ENCODE measurements at places on chromosomes 5 and 9. TPM values are rescaled to one million over a fixed set of nuclear protein-coding genes. Genes with fewer than 3 reads are reported as not detected.

DNA sequence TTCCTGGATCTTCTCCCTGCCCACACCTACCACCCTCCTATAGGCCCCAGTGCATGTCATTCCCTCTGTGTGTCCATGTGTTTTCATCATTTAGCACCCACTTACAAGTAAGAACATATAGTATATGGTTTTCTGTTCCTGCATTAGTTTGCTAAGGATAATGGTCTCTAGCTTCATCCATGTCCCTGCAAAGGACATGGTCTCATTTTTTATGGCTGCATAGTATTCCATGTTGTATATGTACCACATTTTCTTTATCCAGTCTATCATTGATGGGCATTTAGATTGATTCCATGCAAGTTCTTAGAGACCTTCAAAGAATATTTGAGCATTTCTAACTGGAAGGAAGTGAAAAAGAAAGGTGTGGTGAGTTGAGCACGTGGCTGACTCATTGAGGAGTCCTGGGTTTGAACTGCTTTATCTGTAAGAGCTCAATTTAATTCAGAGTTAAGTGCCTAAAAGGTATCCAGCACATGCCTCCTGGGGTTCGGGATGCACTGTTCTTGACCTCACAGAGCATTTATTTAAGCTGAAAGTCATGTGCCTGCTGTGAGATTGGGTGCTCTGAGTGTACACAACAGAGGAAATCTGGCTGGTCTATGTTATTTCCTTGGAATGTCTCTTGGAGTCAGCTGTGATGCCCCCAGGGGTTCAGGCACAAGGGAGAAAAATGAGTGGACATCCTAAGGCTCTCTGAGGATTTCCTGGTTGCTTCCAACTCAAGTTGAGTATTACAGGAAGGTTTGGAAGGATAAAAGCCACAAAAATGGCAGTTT lies 56.4 kb downstream of the SH3GL2 start:
- DNase-seq, result no peak

DNA sequence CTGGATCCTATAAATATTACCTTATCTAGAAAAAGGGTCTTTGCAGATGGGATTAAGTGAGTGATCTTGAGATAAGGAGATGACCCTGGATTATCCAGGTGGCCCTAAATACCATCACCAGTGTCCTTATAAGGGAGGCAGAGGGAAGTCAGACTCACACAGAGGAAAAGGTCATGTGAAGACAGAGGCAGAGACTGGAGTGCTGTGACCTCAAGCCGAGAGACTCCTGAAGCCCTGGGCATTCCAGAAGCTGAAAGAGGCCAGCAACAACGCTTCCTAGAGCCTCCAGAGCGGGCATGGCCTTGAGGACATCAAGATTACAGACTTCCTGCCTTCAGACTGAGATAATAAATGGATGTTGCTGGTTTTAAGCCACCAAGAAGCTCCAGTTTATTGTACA lies 118.8 kb downstream of the ATPSCKMT start:
- no peak for DNase-seq

OTULINL gene
- 10.3 TPM for polyA plus RNA-seq

DNA sequence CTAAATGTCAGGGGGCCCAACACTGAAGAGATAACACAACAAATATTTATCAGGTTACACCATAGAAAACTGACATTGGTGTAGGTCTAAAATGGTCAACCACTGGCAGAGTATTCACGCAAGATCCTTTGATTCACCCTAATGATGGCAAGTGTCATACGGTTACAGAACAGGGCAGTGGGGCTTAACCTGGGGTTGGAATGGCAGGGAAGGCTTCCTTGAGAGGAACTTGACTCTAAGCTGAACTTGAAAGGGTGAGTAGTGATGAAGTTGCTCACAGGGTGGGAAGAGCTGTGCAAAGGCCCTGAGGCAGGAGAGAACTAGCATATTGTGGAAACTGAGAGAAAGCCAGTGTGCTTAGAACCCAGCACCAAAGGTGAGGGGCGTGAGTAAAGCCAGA lies 97.1 kb upstream of the MVB12B start:
- no peak for DNase-seq

DNA sequence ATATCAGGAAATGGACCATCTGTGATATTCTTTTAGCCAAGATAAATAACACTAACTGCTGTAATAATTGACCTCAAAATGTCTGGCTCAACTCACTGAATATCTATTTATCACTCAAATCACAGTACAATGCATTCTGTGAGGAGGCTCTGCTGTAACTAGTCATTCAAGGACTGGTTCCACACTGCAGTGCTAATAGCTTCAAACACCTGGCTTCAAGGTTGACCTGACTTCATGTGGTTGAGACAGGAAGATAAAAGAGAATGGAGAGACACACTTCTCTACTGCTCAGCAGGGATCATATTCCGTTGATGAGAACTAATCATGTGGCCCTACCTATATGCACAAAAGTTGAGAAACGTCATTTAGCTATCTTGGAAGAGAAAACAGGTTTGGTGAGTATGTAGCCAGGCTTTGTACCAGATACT lies 3.4 kb upstream of the RHOBTB3 start:
- DNase-seq, result no peak

RNF183 gene
- polyA plus RNA-seq, result 5.8 TPM

NKD2 gene
- 16.5 TPM for polyA plus RNA-seq

DNA sequence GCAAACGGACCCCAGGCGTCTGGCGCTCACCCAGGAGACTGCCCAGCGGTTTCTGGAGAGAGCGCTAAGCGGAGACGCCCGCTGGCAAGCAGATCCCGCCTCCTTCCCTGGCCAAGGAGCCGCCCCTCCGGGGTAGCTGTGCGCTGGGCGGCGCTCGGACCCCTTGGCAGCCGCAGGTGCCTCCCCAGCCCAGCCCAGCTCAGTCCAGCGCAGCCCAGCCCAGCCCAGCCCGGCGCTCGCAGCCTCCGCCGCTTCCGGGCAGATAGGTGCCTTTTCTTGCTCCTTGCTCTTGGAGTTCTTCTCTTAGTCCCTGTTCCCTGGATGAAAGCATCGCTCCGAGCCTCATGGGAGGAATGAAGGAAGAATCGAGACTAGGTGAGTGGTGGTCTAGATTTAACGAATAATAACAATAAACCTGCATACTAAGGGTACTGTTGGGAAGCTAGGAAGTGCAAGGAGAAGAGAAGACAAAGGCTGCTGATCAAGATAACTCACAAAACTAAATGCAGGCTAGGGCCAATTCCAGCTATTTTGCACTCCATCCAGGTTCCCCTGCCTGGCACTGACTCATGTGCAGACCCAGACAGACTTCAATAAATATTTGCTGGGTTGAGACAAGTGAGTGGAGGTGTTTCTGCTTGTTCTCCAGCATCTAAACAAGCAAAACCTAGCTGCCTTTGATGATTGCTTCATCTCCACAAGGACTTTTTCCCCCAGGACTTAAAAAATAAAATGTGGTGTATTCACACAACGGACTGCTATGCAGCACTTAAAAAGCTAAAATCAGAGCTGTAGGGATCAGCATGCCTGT lies at the start of gene STK32A:
Gene STK32A (plus strand): TSS at position 202 of the 811 bp plus-strand sequence. CDS start 4,609 bp downstream, outside the sequence.
- peak; percentile 39 for DNase-seq

GRCh38 chr9:70117835-70118319 lies 74.2 kb downstream of the MAMDC2 start:
- DNase-seq, result no peak

- DNase-seq, result no peak
These were observed 44.4 kb downstream of the AK8 start for GRCh38 chr9:132833550-132834121.

- DNase-seq, result no peak
These were observed 1.9 kb upstream of the FBXO38 start for GRCh38 chr5:148381906-148382305.

- no peak for DNase-seq
These were observed 26.3 kb upstream of the TTC1 start for GRCh38 chr5:159982421-159983173.

TXN gene
- 242 TPM for polyA plus RNA-seq

GRCh38 chr5:104494083-104494482 lies 931.5 kb upstream of the NUDT12 start:
- DNase-seq, result no peak

DNA sequence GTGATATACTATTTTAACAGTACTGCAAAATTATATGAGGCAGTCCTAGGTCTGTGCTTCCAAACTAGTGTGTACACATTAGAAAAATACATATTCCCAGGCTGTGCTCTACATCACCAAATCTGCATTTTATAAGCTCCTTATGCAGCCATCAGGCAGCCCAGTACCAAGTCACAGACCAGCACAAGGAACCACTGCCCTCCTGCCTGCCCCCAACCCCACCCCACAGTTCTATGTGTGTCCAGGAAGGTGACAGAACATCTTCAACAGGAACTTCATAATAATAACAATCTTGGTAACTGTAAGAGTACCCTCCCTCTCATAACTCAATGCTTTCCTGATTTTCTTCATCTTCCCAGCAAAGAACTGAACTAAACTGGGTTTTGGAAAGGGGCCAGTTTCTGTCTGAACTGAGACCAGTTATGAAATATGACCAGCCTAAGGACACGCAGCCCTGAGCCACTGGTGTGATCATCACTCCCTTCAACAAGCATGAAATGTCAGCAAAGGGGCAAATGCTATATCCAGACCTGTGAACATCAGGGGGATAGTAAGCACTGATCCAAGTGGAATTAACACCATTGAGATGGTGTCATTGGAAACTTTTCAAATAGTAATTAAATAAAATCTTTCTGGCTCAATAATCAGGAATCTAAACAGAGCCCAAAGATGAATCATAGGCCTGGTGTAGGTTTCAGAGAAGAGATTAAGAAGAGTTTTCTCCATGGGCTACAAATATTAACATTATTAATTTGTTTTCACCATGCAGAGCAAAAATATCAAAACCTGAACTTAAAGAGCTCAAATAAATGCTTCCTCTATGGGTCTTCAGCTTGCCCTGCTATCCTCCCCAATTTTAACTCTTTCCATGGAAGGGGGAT lies 82.1 kb downstream of the DPYSL3 start:
- no peak for DNase-seq

- DNase-seq, result no peak
These were observed 4.2 kb upstream of the NINJ1 start for GRCh38 chr9:93138171-93138764.

- no peak for DNase-seq
These were observed 122.1 kb downstream of the YIPF5 start for GRCh38 chr5:144048259-144048856.

DNA sequence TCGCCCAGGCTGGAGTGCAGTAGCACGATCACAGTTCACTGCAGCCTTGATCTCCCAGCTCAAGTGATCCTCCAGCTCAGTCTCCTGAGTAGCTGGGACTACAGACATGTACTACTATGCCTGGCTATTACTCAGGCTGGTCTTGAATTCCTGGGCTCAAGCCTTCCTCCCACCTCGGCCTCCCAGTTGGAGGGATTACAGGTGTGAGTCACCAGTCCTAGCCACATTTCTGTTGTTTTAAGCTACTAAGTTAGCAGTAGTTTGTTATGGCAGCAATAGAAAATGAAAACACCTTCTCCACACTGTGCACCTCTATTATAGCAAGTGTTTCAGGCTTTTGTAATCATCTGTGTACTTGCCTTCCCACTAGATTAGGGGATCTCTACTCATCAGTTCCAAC lies 588.9 kb upstream of the TLE4 start:
- DNase-seq, result no peak

GRCh38 chr9:74691058-74691457 lies 193.9 kb downstream of the RORB start:
- no peak for DNase-seq

- DNase-seq, result no peak
These were observed 10.2 kb downstream of the DIAPH1 start for GRCh38 chr5:141608557-141608956.

C9orf50 gene
- polyA plus RNA-seq, result 0.57 TPM

ARSK gene
- 15.0 TPM for polyA plus RNA-seq

FCN1 gene
- polyA plus RNA-seq, result 3.2 TPM

TAF11L10 gene
- not detected for polyA plus RNA-seq

CATSPER3 gene
- 1.2 TPM for polyA plus RNA-seq

ACTL7A gene
- polyA plus RNA-seq, result not detected

DNA sequence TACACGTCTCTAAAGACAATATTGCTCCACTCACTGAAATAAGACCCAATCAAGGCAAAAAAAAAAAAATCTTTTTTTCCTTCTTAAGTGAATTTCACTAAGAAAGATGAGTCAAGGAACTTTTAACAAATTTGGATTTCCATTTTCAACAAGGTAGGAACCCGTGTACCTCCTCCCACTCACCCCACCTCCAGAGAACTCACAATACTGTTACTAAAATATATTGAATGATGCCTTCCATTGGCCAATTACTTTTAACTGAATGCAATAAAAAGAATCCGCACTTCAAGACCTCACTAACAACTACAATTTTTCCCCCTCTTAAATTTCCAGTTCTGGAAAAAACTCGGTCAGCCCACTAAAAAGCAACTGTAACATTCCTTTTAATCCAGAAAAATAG lies 50.7 kb downstream of the FBXW11 start:
- DNase-seq, result no peak

Data from right renal cortex interstitium (tissue), 3 donors.